ENCODE measurements at places on chromosomes 6 and 20. TPM values are rescaled to one million over a fixed set of nuclear protein-coding genes. Genes with fewer than 3 reads are reported as not detected.

GRCh38 chr20:22214296-22214695, 370.1 kb downstream of the FOXA2 start:
- no peak for DNase-seq

GRCh38 chr6:106692819-106693208, 63.4 kb downstream of the QRSL1 start:
- DNase-seq = no peak

GRCh38 chr20:58557733-58558342, 42.6 kb upstream of the APCDD1L start:
- DNase-seq = no peak

BFSP1 gene
- total RNA-seq = 0.49 TPM

DNA sequence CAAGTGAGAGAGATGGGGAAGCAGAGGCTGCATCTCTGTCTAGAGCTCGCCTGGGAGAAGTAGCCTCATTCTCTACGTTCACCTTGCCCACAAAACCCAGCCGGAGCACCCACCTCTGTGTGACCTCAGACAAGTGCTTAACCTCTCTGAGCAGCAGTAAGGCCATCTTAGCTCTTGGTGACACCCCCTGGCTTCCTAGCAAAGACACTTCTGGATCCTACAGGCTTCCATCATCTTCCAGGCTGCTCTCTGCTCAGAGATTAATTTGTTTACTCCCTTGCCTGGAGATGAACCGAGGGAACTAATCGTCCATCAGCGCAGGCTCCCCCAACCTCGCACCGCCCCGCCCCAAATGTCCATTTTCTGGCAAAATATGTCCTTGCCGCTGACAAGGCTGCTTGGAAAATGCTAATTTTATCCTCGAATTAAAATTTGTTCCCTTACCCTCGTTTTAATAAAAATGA, 24.0 kb upstream of the CTNNBL1 start:
- no peak for DNase-seq

CLDN20 gene
- total RNA-seq = not detected

- peak; percentile 72 for DNase-seq
Observed at GRCh38 chr6:3585320-3585935, 128.6 kb upstream of the SLC22A23 start.

DNA sequence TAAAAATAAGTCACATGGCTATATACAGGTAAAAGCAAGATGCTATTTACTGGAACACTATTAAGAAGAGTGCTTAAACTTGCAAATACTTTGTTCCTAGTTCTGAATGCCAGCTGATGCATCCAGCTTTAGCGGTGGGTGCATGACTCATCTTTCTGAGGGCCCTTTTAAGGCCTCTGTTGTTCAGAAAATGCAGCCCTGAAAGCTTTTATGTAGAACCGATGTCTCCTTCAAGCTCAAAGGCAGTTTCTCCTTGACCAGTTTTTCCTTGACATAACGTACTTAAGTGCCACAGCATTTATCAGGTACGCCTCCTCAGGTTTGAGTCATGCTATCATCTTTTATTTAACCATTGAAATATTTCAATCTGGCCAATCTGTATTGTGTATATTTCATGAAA, 82.8 kb downstream of the MLIP start:
- no peak for DNase-seq

Measured in vagina (tissue), 2 donors.